ENCODE measurements at places on chromosomes 7 and 10.
A peak's percentile ranks its signal among the peaks of the same experiment; 100 is the strongest.

- DNase-seq: no peak
Measured at GRCh38 chr7:34327681-34328080, 330.3 kb upstream of the NPSR1 start.

- no peak for DNase-seq
Measured at GRCh38 chr10:8159341-8160165, 105.1 kb downstream of the GATA3 start.

GRCh38 chr7:92520024-92520423, 8.3 kb downstream of the PEX1 start:
- no peak for DNase-seq

- no peak for DNase-seq
Measured at GRCh38 chr7:1807821-1808600, 137.9 kb downstream of the ELFN1 start.

DNA sequence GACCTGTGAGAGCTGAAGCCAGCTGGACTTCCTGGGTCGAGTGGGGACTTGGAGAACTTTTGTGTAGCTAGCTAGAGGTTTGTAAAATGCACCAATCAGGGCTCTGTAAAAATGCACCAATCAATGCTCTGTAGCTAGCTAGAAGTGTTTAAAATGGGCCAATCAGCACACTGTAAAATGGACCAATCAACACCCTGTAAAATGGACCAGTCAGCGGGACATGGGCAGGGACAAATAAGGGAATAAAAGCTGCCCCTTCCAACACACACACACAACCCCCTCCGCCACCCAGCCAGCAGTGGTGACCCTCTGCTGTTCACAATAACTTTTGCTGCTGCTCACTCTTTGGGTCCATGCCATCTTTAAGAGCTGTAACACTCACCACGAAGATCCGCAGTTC, 7.1 kb downstream of the ZNF511 start:
- no peak for DNase-seq

DNA sequence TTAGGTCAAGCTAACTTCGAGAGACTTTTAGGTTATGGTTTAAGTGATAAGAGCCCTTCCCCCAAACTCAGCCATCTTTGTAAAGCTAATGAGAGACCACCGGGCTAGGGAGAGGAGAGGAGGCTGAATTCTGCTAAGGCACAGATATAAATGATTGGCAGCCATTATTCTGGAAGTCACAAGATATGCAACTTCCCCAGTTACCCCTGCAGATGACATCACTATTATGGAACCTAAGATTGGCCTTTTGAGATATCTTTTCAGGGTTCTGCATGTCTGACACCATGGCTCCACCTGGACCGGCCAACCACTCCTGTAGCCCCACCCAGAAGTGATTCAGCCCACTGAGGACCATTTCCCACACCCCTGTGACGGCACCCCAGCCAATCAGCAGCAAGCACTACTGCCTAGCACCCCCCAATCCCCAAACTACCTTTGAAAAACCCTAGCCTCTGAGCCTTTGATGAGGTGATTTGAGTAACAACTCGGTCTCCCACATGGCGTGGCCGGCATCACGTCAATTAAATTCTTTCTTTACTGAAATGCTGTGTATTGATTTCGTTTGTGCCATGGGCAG, 14.4 kb downstream of the VIPR2 start:
- peak; percentile 37 for DNase-seq

DNA sequence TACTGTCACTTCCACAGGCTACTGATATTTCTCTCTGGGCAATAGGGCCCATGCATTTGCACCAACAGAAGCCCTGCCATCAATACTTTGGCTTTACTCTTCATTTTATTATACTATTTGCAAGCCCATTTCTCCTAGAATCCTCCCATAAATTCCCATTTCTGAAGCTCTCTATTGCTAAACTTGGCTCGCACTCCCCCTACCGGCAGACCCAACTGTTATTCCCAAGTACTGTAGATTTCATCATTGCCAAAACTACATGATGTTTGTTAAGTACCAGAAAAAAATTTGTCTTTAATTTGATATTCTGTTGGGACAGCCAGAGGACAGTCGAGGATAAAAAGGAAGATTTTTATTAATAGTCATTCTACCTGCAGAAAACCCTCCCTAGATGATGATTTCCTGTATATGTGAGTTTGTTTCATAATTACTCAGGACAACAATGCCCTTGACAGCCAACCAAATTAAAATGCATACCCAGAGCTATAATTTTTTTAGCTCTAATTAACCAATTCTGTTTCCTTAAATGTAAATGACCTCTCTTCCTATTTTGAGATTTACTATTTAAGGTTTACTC, 298.6 kb downstream of the REEP3 start:
- no peak for DNase-seq

- DNase-seq: no peak
Measured at GRCh38 chr10:70864935-70865334, 23.4 kb downstream of the PCBD1 start.

GRCh38 chr7:126040114-126041045, 1110.8 kb upstream of the POT1 start:
- DNase-seq: no peak

GRCh38 chr7:48408731-48409130, 237.5 kb downstream of the ABCA13 start:
- no peak for DNase-seq

- no peak for DNase-seq
Measured at GRCh38 chr7:81333004-81333403, 414.2 kb upstream of the SEMA3C start.

- no peak for DNase-seq
Measured at GRCh38 chr10:1002425-1003006, 14.3 kb downstream of the GTPBP4 start.

- DNase-seq: no peak
Measured at GRCh38 chr10:131692176-131692575, 208.6 kb upstream of the PPP2R2D start.

GRCh38 chr10:28947171-28947570, 269.9 kb downstream of the BAMBI start:
- no peak for DNase-seq

GRCh38 chr7:16785321-16785720, 19.5 kb downstream of the AGR2 start:
- no peak for DNase-seq

DNA sequence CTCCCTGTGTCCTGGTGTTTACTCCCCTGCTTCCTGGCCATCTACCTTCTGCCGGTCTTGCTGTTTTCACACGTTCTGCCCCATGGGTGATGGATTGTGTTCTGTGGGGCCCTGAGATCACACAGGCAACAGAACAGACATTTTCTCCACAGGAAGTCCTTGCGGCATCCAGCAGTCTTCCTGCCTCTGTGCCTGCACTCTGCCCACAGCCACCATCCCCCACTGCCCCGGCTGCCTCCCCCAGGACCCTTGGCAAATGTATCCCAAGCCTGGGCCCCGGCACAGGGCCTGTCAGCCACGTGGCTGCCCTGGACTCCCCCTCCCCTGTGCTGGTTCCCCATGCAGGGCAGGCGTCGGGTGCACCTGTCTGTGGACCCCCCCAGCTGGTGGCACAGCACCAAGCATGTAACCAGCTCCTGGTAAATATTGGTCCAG, 184.2 kb downstream of the WDR37 start:
- DNase-seq: no peak

DNA sequence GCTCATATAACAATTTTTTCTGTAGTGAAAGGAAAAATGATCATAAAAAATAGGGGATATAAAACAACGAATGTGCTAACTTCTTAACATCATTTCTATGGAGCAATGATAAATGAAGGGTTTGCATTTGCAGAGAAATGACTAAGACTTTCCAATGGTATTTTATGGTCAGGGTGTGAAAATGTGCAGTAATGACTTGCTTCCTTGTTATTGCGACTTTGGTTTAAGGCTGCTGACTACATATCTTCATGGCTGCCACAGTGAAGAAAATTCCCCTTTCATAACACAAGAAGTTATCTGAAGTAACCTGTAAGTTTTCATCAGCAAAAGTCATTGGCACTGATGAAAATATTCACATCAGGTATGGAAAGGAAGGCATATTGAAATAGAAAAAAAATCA, 166.1 kb upstream of the NRG3 start:
- no peak for DNase-seq

DNA sequence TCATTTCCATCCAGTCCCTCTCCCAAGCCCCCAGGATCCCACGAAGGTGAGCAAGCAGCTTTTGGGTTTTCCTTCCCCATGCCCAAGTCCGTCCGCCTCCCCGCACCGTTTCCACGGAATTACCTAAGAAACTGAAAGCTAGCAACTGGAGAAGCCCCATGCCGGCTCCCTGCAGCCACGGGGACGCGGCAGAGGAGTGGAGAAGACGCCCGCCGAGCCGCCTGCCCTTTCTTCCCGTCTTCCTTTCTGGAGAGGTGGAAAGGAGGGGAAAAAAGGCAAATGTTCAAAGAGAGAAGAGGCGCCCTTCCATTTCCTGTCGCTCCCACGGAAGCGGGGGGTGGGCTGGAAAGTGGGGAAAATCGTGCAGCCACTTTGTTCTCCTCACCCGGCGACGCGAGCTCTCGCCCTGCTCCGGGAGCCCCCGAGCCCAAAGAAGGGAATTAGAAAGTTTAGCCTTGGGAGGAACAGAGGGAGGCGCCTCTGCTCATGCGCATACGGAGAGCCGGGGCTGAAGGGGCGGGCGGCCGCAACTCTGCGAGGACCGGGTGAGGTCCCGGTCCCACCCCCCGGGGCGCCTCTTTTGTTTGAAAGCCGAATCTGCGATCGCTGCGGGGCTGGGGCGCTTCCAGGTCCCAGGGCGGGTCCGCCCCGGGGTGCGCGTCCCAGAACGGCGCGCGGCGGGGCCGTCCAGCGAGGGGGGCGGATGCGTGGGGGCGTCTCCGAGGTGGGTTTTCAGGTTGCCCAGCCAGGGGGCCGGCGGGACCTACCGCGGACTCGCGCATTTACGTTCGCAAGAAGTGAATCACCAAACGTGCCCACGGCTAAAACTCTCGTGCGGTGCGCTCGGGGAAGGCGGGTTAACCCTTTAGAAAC, at the start of gene LAMB1:
Gene LAMB1 (minus strand): TSS at position 436 of the 873 bp plus-strand sequence. CDS start 276 bp downstream, at position 160.
- DNase-seq: peak; percentile 80

DNA sequence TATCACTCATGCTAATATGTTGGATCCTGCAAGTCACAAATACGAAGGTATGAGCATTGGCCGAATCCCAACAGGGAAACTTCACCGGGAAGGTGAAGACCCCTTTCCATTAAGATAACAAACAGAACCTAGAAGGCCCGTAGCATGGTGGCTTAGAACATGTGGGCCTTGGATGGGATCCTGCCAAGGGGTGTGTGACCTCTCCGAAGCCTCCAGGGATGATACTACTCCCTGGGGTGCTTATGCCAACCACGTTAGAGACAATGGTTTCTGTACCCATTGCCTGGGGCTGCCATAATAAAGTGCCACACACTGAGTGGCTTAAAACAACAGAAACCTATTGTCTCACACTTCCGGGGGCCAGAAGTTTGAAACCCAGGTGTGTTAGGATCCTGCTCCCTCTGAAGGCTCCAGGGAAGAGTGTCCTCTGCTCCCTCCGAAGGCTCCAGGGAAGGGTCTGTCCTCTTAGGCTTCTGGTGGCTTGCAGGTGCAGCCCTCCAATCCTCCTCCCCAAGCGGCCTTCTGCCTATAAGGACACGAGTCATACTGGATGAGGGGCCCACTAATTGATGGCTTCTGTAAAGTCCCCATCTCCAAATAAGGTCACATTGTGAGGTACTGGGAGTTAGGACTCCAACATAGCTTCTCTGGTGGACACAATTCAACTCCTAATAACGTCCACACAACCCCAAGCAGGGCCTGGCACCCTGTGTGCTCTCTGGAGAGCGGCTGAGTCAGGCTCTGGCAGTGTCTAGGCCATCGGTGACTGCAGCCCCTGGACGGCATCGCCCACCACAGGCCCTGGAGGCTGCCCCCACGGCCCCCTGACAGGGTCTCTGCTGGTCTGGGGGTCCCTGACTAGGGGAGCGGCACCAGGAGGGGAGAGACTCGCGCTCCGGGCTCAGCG, 992 bp upstream of the MGMT start:
- DNase-seq: no peak

GRCh38 chr7:30644286-30644955, 37.8 kb downstream of the CRHR2 start:
- DNase-seq: no peak

GRCh38 chr10:9869205-9869604, 1148.5 kb upstream of the CELF2 start:
- DNase-seq: no peak

- DNase-seq: no peak
Measured at GRCh38 chr10:34589275-34589674, 225.8 kb downstream of the PARD3 start.

DNA sequence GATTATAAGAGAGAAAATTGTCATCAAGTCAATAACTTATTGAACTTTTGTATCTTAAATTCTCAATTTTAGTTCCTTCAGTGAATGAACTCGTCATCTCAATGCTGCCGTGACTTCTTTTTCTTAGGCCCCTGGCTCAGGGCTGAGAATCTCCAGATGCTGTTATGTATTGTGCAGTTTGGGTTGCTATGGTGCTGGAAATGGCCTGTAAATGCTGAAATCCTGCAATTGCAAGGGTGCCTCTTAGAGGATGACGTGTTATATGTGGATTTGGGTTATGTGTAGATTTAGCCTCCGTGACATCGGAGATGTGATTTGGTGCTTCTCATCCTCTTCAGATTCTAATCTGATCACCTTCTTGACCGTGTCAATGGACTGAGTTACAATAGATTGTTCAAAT, 55.7 kb upstream of the ZRANB1 start:
- no peak for DNase-seq

GRCh38 chr10:129498680-129499079, 31.6 kb downstream of the MGMT start:
- no peak for DNase-seq

- no peak for DNase-seq
Measured at GRCh38 chr7:105643851-105644250, 62.6 kb upstream of the EFCAB10 start.

- no peak for DNase-seq
Measured at GRCh38 chr7:87458148-87458547, 17.3 kb downstream of the ABCB4 start.

GRCh38 chr7:117759950-117760640, 113.1 kb downstream of the CTTNBP2 start:
- no peak for DNase-seq

DNA sequence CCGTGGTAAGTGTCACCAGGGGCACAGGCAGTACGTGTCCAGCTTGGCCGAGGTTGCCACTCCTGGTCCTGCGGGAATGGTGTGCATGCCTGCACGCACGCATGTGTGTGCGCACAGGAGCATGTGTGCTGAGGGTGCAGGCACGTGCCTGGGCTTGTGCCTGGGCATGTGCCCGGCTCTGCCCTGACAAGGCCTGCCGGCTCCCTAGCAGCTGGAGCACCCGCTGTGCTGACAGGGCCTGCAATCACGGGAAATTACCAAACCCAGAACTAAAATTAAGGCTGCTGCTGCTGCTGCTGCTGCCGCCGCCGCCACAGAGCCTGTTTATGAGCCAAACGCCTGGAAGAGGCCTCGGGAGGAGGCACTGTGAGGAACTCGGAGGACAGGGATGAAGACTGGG, 28.7 kb downstream of the GHRHR start:
- DNase-seq: no peak

- no peak for DNase-seq
Measured at GRCh38 chr10:107686095-107686494, 521.6 kb upstream of the SORCS1 start.

DNA sequence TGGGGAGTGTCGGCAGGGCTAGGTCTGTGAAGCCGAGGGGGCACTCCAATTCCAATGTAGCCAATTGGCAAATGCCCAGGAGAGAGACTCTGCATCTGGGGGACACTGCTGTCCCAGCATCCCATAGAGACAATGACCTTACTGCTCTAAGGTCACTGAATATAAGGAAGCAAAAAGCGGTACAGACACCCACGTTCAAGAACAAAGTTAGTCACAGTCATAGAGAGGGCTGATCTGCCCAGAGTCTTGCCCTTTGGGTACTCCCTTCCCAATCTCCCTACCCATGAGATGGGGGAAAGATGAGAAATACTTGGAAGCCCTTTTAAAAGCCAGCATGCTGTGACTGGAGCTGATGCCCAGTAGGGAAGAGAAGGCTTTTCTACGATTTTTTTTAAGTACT, 76.3 kb upstream of the GSDME start:
- no peak for DNase-seq

All from ascending aorta (tissue), 2 donors.